ENCODE measurements at places on chromosomes 3 and 15.
A peak's percentile ranks its signal among the peaks of the same experiment; 100 is the strongest.

GRCh38 chr3:181633556-181633955 is 78.2 kb upstream of the SOX2 start:
- DNase-seq, result no peak

GRCh38 chr3:45593708-45594601 is 596 bp upstream of the LIMD1 start:
- peak; percentile 87 for DNase-seq

- no peak for DNase-seq
These were observed 502.2 kb downstream of the PYDC2 start for GRCh38 chr3:191963182-191963581.

- DNase-seq, result no peak
These were observed 25.9 kb upstream of the VILL start for GRCh38 chr3:37964716-37965115.

GRCh38 chr3:140843656-140844055 is 98.0 kb upstream of the SLC25A36 start:
- peak; percentile 38 for DNase-seq

DNA sequence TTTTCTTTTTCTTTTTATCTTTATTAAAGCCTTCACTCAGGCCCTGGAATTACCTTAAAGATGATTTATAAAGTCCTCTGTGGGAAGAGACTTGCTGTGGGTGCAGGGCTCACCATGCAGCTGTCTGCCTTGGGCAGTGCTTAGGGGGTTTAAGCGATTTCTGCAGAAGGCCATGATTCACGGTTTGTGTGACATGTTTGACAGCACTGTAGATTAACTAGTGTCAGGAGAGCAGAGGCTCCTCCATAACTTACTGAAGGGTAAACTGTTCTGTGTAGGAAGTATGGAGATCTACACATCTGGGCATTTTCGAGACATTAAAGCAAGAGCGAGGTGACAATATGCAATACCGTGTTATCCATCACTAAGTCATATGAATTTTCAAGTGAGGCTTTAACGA is 137.7 kb downstream of the LRIG1 start:
- DNase-seq, result no peak

DNA sequence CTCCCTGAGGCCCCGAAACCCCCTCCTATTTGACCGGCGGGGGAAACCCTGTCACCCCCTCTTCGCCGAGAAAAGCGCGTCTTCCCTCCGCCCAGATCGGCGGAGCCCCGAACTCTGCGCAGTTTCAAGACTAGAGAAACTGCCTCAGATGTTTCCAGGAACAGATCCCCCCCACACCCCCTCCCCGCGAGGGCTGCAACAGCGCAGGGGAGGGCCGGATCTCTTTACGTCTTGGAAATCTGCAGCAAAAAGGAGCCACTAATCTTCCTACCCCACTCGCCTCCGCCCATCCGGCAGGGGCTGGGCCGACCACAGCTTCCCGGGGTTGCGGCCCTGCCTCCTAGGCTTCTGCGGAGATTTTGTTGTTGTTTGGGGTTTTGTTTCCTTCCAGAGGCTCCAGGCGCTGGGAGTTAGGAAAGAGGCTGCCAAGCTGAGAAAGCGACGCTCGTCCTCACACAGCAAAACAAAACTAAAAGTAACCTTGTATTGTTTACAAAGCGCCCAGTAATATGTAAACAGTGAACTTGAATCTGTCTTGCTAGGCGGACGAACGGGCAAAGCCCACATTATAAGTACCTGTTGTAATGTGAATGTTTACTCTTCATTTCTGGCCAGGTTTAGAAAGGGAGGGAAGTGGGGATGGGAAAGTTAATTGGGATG is 2.2 kb downstream of the FOXB1 start:
- DNase-seq, result peak; percentile 88

- DNase-seq, result peak; percentile 58
These were observed 13.1 kb upstream of the SCN5A start for GRCh38 chr3:38662544-38662943.

GRCh38 chr15:39304931-39305728 is 275.7 kb upstream of the THBS1 start:
- no peak for DNase-seq

- no peak for DNase-seq
These were observed 45.6 kb downstream of the TNFAIP8L3 start for GRCh38 chr15:51049081-51049480.

DNA sequence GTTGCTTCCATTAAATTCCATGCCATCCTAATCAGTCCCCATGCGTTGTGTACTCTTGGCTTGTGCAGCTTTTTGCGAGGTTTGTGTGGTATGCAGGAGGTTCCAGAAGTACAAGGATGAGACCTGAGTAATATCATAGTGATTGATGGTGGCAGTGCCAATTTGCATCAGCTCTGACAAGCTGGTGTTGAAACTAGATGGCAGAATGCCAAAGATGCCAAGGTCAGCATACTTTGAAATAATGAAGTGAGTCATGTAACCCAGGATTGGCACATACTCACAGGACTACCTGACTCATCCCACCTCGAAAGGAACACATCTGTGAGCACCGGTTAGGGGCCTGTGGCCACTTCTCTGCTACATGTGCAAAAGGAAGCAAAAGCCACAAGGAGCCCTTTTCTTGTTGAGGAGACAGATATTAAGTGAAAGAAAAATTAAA is 14.3 kb downstream of the KAT2B start:
- DNase-seq, result peak; percentile 96

DNA sequence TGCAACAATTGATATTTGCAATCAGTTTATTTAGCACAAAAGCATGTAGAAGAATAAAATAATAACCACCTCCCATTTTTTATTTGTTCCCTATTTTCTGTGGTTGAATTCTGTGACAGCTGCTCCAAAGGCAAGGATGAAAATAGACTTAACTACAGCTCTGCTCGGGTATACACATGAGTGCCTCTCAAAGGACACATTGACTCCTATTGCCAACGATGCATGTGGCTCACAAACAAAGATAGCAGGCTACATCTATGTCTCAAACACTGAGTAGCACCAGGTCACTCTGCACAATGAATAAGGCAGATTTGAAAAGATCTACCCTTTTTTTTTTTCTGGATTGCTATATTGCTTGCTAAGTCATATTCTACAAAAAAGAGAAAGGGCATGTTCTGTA is 612.9 kb downstream of the ROBO1 start:
- DNase-seq, result no peak

DNA sequence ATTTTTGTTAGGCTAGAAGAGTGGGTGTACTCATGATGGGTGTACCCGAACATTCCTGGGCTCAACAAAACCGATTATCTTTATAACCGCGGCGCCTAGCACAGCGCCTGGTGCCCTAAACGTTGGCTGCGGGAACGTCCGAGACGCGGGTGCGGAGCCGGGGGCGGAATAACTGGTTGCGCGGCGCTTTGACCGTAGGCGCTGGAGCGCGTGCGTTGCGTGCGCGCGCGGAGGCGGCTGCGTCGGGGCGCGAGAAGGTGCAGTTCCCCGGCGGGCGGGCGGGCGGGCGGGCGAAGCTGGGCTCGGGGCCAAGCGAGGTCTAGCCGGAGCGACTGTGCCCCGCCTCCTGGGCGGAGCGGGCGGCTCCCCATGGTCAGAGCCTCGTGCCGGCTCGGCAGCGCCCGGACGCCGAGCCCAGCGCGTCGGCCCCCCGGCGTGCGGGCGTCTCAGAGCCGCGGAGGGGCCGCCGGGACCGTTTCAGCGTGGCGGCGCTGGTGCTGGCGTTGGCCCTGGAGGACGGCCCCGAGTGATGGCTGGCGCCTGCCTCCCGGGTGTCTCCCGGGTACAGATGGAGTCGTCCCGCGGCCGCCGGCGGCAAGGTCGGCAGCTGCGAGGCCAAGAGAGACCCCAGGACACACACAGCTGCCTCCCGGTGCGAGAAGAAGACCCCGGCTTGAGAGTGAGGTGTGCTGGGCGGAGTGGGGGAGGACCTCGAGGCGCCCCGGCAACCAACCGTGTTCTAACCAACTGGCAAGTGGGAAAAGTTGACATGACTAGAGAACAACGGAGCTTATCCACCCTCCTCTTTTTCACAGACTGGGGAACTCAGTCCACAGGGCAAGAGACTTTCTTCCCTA is at the start of gene PLAAT1:
PLAAT1 (plus strand) TSS at position 373 of the 857 bp plus-strand sequence. CDS start 14,429 bp downstream, outside the sequence.
- DNase-seq, result peak; percentile 88

GRCh38 chr3:86938416-86939105 is 52.4 kb downstream of the VGLL3 start:
- DNase-seq, result no peak

- peak; percentile 9 for DNase-seq
These were observed 40.7 kb downstream of the SNRK start for GRCh38 chr3:43326891-43327581.

DNA sequence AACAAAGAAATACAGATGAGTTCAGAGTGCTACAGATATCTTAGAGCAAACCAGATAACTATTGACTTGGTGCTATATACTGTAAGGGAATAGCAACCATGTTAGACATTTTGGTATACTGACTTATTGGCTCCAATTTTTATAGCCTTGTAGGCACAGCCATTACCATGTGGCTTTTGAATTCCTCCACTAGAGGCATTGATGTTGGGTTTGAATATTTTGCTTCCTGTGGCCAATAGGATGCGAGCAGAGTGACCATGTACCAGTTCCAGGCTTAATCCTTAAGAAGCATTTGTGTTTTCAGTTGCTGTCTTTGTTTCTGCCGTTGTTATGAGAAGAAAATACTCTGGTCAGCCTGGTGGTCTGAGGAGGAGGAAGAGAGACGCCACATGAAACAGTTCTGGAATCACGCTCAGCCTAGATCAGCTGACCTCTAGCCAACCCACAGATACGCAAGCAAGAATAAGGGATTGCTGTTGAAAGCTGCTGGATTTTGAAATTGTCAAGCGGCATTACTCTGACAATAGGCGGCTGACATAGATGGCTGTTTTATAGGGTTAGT is 109.4 kb upstream of the TNIK start:
- no peak for DNase-seq

- no peak for DNase-seq
These were observed 15.7 kb upstream of the KLHL24 start for GRCh38 chr3:183619624-183620251.

DNA sequence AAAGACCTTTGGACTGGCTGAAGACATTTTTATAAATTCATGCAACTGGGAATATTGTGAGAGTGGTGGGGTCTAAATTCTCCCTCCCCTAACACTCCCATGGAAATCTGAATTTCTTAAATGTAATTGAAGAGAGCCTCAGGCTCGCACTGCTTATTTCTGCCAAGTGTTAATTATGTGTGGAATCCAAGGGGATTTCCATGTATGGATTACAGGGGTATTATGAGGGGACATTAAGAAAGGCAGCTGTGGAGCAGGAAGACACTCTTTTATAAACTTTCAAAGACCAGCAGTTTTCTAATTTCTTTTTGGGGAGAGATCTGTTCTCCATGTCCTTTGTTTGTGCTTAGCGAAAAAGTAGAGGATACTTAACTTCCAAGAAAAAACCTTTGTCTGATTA is 152.1 kb upstream of the TBL1XR1 start:
- DNase-seq, result no peak

- DNase-seq, result no peak
These were observed 109.6 kb downstream of the ADAMTS9 start for GRCh38 chr3:64578062-64578770.

DNA sequence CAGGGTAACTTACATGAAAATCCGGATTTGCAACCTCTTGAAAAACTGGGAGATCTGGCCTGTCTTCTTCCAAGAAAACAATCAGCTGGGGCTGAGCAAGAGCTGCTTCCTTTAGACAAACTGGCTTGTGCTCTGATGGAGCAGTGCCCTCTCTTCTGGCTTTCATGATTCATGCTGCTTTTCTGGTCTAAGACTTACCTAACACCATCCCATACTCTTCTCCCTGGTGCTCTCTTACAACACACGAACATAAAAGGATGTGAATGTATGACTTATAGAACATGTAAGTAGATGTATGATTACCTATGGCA is 9.9 kb downstream of the TJP1 start:
- no peak for DNase-seq

DNA sequence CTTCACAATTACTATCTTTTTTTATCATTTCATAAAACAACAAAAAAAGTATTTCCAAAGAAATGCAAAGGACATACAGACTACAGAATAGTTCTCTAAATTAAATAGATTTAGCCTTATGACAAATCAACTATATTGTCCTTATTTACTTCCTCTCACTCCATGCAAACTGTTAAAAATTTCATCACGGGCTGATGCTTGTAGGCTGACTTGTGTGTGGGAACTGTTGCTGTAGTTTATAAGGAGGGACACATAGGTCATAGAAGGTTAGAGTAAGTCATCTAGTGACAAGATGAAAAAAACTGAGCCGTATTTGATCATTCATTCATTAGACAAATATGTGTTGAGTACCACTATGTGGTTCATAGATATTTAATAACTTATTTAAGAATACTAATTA is 232.5 kb upstream of the TBL1XR1 start:
- DNase-seq, result no peak

DNA sequence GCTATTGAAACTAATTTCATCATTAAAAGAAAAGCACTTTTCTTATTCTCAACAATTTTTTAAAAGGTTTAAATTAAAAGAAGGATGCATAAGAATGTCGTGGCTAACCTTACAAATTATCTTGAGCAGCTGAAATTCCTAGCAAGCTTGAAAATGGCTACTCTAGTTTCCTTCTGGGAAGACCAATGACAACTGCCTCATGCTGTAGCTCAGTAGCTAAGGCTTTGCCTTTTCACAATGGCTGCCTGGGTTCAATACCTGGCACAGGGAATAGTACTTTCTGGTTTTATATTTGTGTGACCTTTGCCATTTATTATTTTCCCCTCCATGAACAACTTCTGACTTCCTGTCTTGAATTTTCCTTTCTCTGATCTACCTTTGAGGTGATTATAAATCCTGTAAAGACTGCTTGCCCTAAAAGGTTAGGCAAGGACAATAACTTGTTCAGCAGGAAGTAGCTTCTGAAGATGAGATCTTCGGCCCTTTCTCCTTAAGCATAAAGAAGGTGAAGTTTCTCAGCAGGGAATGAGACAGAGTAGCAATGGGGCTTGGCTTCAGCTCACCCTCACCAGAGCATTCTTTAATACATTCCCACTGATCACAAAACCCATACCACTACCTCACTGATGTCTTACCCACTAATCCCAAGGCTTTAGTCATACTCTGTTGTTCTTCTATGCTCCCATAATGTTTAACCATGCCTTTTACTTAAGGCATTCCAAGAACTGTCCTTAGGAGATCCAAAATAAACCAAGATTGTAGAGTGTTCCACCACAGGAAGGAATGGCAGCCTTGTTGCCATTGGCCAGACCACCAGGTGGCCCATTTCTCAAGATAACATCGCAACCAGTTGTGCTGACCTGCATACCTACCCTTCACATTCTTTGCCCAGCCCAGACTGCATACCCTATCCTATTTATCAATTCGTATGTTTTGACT is 276.8 kb downstream of the ULK4 start:
- no peak for DNase-seq

- DNase-seq, result no peak
These were observed 466.3 kb downstream of the NR2F2 start for GRCh38 chr15:96796841-96797240.

- no peak for DNase-seq
These were observed 272.5 kb downstream of the XXYLT1 start for GRCh38 chr3:194998417-194998816.

All from MM.1S (cell line).